Stimulated activated naive CD8-positive, alpha-beta T cell treated with anti-CD3 and anti-CD28 coated beads, Interleukin-15, amount 100 ng/mL, for 72 hours (primary cell): ENCODE measurements at places on chromosomes 2 and 18.

GRCh38 chr18:56235481-56236013 lies 402.8 kb downstream of the TXNL1 start:
- DNase-seq, result no peak

DNA sequence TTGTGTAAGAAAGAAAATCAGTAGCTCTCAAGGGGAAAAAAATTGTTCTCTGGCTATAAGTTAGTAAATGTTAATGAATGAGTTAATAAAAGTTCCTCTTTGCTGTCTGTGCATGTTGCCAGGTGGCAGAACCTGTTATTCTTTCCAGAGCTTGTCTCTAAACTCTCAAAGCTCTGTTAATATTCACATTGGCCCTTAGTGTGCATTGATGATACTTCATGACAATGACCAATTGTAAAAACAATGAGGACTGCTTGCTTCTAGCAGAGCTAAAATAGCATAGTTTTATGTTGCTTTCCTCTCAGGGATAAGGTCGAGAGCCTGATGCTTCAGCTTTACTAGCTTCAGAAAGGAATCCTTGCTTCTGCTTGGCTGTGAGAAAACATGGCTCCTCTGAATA lies 91.5 kb downstream of the RAD51AP2 start:
- DNase-seq, result no peak

GRCh38 chr2:30213907-30214463 lies 17.3 kb upstream of the LBH start:
- DNase-seq, result no peak

DNA sequence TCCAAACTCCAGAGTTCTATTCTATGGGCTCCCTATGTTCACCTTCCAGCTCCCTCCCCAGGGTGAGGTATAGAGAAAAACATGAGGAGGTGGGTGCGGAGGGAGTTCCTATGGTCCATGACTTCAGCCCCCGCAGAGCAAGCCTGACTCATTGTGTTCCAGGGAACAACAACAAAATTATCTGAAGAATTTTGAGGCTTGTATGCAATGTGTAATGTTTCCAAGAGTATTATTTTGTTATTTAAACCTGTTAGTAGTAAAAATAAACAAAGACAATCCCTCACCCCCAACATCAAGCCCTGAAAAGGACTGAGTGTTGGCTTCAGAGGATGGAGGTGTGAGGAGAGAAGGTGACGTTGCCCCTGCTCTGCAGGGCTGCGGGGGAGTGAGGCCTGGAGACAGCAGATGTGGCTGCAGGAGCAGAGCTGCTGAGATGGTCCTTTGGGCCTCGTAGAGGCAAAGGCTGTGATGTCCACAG lies 29.0 kb downstream of the LAMA3 start:
- DNase-seq, result no peak

GRCh38 chr2:237558961-237559641 lies 7.3 kb upstream of the PRLH start:
- DNase-seq, result no peak

DNA sequence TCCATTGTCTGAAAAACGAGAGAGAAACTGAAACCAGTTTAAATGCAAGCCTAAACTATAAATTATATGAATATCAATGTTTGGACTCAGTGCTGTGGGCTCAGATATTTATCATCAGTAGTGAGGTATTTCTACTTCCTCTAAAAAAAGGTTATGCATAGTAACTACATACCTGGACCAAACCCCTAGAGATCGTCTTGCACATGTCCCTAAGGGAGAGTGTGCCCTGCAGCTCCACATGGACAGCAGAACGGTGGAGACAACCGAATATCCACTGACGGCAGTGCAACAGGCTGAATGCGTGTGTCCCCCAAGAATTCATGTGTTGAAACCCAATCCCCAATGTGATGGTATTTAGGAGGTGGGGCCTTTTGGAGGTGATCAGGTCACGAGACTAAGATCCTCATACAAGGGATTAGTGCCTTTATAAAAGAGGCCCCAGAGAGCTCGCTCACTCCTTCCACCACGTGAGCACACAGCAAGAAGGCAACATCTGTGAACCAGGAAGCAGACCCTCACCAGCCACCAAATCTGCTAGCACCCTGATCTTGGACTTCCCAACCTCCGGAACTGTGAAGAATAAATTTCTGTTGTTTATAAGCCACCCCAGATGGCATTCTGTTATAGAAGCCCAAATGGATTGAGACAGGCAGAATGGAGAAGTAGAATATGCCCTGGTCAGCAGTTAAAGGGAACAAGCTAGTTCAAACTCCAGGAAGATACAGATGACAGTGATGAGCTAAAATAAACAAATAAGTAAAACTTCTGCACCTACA lies 208.4 kb downstream of the ANAPC1 start:
- DNase-seq, result no peak

GRCh38 chr18:76874642-76875389 lies 52.5 kb downstream of the ZNF236 start:
- DNase-seq, result peak; percentile 39

DNA sequence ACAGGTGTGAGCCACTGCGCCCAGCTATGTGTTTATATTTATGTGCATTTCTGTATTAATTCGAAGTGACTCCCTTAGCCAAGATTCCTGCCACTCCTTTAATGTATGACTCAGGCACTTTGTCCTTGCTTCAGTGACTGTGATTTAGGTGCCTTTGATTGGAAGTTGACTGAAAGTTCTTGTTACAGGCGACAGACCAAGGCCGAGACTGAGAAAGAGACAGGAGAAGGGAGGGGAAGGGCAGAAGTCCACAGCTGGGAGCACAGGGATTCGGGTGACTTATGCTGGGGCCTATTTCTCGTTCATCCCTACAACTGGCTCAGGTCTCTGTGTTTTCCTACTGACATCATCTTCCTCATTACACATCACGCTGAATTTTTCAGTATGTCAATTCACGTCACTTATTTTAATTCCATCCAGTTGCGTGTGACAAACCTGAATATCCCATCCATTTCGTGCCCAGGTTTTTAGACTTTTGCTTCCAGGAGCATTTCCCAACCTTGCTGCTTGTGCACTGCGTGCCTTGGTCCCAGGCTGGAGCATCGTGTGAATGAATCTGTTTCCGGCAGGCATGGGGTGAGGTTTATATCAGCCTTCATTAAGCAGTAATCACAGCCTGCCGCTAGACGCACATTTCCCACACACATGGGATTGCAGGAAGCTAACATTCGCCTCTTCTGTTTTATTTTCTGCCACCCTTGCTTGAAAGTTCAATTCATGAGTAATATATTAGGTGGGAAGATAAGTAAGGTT lies 42.4 kb downstream of the TMEM18 start:
- DNase-seq, result no peak

DNA sequence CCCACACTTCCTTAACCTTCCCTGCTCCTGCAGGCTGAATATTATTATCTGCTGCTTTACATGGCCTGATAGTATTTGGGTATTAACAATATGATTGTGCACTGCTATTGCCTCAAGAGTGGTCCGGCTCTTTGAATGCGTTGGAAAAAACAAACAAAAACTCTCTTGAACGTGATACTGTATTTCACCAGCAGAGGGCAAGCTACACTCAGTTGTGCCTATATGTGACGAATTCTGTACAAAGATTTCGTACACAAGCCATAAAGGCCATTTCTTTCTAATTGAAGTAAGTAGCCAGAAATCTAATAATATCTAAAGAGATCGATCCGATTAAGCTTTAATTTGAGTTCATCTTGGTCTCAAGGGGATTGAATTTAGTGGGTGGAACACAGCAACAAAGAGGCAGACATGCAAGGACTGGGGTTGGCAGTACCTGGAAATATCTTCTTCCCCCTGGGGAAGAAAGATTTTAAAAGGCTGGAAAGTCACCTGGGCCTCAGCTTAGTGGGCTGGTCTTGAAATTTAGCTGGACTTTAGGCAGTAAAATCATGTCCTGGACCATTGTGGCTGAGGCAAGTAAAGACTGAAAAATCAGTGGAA lies 49.3 kb upstream of the RAB6D start:
- DNase-seq, result peak; percentile 27

DNA sequence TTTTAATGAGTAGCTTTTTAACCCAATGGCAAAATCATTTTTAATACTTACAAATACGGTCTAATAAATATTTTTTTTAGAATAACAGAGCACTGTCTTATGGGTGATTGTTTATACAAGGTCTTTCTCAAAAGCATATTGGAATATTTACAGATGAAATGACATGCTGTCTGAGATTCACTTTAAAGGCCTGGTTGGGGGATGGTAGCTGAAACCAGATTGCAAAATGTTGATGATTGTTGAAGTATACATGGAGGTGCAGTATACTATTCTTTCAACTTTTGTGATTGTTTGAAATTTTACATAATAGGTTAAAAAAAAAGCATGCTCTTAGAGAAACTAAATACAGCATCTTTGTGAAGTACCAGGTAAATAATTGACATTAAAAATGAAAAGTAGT lies 111.2 kb downstream of the FMNL2 start:
- no peak for DNase-seq

DNA sequence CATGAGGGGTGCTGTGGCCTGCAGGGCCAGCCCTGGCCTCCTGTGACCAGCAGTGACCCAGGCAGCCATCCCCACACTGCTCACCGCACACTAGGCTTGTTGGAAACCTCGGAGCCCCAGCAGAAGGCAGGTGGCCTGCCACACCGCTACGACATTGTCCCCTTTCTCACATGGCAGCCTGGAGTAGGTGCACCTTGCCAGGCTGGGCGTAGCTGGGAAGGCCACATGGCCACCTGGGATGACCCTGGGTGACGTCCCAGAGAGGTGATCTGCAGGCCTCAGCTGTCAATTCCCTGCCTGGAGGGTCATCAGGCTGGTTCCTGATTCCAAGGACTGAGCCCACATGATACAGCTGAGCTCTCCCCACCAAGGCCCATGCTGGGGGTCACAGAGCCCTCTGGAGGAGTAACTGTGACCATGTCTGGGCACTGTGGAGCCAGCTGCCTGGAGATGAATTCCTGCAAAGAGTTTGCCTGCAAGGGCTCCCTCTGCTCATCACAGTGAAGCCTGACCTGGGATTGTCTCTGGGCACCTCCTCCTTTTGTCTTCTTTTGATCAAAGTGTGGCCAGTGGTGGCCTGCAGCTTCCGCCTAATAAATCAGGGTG lies 119.6 kb upstream of the OTOS start:
- no peak for DNase-seq

DNA sequence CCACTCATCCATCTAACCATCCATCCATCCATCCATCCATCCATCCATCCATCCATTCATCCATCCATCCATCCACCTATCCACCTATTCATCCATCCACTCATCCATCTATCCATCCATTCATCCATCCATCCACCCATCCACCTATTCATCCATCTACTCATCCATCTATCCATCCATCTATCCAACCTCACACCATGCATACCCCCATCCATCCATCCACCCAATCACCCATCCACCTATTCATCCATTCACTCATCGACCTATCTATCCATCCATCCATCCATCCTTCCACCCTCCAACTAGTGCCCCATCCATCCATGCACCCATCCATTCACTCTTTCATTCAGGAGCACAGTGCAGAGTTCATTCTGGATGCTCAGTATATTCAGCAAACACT lies 21.5 kb upstream of the YWHAQ start:
- DNase-seq, result no peak

- DNase-seq, result no peak
Observed at GRCh38 chr2:47214990-47215389, 59.9 kb upstream of the STPG4 start.

DNA sequence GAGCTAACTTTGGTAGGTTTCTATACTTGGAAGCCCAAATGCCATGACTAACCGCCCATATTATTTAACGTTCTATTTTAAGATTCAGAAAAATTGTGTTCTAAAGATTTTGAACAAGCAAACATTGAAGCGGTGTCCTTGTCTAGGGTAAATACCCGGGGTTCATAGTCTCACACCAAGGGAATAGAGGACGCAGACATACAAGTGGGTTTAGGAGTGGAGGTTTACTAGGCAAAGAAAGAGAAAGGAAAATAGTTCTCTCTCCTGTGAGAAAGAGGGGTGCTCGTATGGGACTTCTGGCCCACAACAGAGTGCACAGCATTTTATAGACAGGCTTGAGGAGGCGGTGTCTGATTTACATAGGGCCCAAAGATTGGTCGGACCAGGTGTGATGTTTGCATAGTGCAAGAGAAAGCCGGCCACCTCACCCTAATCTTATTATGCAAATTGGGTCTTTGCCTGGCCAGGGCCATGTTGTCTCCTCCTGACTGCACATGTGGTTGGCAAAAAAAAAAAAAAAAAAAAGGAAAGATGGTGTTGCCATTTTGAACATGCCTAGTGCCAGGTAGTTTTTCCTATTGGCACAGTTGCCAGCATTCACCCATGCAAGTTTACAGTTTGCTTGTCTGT lies 1062.6 kb downstream of the LRP1B start:
- DNase-seq, result no peak

- no peak for DNase-seq
Observed at GRCh38 chr2:240898731-240899467, 2.9 kb upstream of the MAB21L4 start.

DNA sequence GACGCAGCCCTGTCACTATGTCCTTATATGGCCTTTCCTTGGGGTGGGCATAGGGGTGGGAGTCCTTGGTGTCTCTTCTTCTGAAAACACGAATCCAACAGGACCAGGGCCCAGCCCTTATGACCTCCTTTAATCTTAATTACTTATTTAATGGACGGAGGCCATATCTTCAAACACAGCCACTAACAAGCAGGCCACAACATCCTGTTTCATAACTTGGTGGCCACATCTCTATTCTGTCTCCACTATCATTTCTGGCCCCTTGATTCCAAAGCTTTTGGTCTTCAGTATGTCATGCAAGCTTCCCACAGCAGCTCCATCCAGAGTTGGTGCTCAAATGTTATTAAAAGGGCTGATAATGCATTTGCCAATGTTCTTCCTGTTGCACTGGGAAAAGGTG lies 287.3 kb upstream of the SMIM21 start:
- no peak for DNase-seq

DNA sequence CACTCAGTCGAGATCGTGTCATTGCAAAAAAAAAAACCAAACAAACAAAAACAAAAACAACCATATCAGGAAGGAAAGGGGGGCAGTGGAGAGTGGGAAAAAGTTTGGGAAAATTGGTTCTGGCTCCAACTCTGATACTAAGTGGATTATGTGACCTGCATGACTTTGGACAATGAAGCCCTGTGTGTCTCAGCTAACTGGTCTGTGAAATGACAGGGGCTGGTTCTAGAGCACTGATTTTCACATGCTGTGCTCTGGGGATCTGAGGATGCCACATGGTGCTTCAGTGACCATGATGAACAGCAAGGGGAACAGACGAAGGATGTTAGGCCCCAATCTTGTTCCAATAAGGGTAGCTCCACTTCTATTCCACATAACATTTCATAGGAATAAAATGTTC lies 157.4 kb upstream of the DNMT3A start:
- DNase-seq, result no peak
